ENCODE measurements at places on chromosomes 1 and 21. TPM values are rescaled to one million over a fixed set of nuclear protein-coding genes. Genes with fewer than 3 reads are reported as not detected.

The FYB2 gene
- total RNA-seq = not detected

The LCE2B gene
- not detected for total RNA-seq

The RAB3B gene
- total RNA-seq = not detected

The HCN3 gene
- total RNA-seq = 1.8 TPM

The OR6Y1 gene
- total RNA-seq = not detected

DNA sequence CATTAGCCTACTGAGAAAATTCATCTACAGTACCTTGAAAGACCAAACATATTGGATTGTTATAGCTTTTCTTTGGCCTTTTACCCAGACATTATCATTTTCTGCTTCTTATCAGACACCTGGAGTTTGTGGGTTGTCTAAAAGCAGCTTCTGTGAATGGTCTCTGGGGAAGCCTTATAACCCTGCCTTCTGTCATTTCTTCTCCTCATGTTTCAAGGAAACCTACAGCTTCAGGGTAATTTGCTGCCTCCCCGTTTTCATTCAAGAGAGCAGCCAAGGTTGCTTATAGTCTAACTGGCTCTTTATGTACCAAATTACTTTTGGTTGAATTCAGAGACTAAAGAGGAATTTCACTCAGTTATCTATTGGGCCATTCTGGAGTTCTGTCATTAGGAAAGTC, 288.3 kb upstream of the SGIP1 start:
- H3K36me3 ChIP-seq = no peaks in the 10 kb centered on the region
- no peaks in the 10 kb centered on the region for H3K27me3 ChIP-seq
- peaks cover 38% of the 10 kb centered on the region for H3K4me1 ChIP-seq
- H3K27ac ChIP-seq = no peak overlapping the region

DNA sequence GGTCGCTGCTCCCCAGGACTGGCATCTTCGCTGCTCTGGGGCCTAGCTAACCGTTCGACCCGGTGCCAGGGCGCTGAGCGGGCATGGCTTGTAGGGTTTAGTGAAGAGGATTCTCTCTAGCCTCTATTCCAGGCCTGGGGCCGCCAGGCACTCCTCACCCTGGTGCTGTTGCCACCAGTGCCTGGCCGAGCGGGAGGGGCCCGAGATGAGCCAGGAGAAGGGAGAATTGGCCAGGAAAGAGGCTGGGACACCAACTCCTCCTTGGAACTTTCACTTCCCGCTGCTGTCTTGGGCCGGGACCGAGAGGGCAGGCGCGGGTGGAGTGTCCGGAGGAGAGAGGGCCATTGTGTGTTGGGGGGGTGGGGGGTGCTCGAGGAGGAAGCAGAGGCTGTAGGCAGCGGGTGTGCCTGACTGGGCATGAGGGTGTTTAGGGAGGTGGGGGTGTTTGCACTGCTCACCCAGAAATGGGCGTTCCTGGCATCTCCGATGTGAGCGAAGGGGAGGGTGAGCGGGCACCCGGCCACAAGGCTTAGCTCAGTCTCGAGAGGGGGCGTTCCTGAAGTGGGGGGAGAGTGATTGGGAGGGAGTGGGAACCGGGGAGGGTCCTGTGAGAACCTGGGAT, 772 bp downstream of the ADAM15 start:
- no peak overlapping the region for H3K27ac ChIP-seq
- DNase-seq = peak; percentile 50
- peaks cover 9% of the 10 kb centered on the region for H3K36me3 ChIP-seq
- H3K4me3 ChIP-seq = peak overlapping the region; percentile 87
- H3K4me1 ChIP-seq = peaks cover 33% of the 10 kb centered on the region

- H3K4me1 ChIP-seq = no peaks in the 10 kb centered on the region
- no peaks in the 10 kb centered on the region for H3K27me3 ChIP-seq
- H3K4me3 ChIP-seq = no peak overlapping the region
- no peaks in the 10 kb centered on the region for H3K36me3 ChIP-seq
Measured at GRCh38 chr1:214454569-214455396, 96.6 kb downstream of the PTPN14 start.

DNA sequence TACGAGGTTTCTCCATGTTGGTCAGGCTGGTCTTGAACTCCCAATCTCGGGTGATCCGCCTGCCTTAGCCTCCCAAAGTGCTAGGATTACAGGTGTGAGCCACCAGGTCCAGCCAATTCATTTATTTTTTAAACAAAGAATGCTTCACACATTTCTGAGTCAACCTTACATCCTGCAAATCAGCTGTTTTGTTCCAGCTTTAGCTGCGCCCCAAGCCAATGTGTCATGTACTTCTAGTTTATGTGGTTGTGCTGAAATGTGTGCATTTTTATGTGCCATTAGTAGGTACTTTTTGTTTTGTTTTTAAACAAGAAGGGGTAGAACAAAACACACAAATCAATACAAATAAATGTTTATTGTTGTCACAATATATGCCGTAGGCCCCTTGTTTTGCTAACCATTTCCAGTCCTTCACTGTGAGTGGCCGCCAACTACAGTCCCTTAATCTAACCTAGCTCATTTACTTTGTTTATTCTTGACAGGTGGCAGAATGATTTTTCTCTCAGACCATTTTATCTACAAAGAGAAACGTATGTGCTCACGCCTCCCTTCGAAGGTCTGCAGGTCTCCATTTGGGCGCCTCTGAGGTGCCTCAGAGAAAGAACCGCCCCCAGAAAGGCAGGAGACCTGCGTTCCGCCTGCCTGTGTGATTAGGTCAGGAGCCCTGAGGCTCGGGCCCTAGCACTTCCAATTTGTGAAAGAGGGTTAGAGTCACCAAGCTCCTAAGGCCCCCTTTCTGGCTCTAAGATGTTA, 2.8 kb upstream of the CASQ2 start:
- H3K4me3 ChIP-seq = no peak overlapping the region
- DNase-seq = no peak
- no peaks in the 10 kb centered on the region for H3K36me3 ChIP-seq
- no peak overlapping the region for H3K27ac ChIP-seq

DNA sequence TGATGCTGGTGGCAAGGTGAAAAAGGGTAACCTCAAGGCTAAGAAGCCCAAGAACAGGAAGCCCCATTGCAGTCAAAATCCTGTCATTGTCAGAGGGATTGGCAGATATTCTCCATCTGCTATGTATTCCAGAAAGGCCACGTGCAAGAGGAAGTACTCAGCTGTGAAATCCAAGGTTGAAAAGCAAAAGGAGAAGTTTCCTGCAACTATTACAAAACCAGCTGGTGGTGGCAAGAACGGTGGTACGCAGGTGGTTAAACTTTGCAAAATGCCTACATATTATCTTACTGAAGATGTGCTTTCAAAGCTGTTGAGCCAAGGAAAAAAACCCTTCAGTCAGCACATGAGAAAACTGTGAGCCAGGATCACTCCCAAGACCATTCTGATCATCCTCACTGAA, 13.7 kb upstream of the VPS45 start:
- H3K4me1 ChIP-seq = no peaks in the 10 kb centered on the region
- H3K27me3 ChIP-seq = no peaks in the 10 kb centered on the region
- no peaks in the 10 kb centered on the region for H3K36me3 ChIP-seq

DNA sequence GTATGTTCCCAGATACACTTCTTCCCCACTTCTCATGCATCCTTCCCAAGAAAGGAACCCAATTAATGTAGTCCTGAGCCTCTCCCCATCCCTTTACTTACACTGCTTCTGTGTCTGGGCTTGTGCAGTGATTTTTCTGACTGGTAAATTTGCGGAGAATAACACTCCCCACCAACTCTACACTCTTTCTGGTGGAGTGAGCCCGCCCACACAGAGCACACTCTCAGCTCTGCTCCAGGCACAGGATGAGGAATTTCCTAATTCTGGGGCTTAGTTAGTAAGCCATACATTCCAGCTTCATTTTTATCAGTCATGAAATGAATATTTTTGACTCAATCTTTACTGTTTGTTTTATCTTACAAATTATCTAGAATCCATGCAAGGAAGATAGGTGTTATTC, 38.6 kb downstream of the FMO4 start:
- H3K27me3 ChIP-seq = no peaks in the 10 kb centered on the region
- H3K4me1 ChIP-seq = no peaks in the 10 kb centered on the region
- no peak overlapping the region for H3K27ac ChIP-seq
- DNase-seq = no peak
- no peak overlapping the region for H3K4me3 ChIP-seq
- H3K36me3 ChIP-seq = no peaks in the 10 kb centered on the region

GRCh38 chr1:228089519-228090380, 7.2 kb downstream of the ARF1 start:
- DNase-seq = peak; percentile 4
- H3K36me3 ChIP-seq = peaks cover 48% of the 10 kb centered on the region
- peak overlapping the region; percentile 2 for H3K4me3 ChIP-seq
- H3K4me1 ChIP-seq = peaks cover 95% of the 10 kb centered on the region
- no peaks in the 10 kb centered on the region for H3K27me3 ChIP-seq
- H3K27ac ChIP-seq = peak overlapping the region; percentile 33

Measured in CD4-positive, alpha-beta T cell (primary cell).